ENCODE measurements at places on chromosomes 3 and 15.

DNA sequence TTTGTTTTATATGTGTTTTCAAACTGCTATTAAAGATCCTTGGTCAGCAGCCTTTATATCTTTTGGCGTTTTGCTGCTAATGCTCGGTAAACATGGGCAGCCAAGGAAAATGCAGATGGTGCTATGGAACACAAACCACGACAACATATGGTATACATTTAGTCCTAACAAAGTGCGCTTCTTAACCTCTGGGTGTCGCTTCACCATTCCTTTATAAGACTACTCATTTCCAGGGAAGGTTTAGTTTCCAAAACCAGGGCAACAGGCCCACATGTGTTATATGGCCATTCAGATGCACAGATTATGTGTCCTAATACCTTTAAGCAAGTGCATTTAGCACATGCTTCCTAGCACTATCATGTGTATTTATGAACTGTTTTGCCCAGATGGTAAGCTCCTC is 14.7 kb downstream of the SHOX2 start:
- DNase-seq = peak; percentile 23

DNA sequence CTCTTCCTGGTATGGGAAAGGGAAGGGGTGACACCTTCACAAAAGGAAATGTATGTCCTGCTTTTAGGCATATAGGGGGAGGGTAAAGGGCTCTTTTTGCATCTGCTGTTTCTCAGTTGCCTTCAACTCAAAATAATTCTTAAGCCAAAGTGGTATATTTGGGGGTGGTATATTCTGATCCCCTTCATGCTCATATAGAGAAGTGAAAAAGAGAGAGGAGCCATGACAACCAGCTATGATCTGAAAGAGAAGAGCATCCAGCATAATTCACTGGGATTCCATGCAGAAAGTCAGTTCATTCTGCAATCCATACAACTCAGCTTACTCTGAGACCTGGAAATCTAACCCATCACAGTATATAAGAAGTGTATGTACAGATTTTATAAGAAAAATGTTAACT is 22.3 kb downstream of the DENND6A start:
- DNase-seq = no peak

GRCh38 chr3:16313886-16314645 is 49.1 kb downstream of the OXNAD1 start:
- no peak for DNase-seq

DNA sequence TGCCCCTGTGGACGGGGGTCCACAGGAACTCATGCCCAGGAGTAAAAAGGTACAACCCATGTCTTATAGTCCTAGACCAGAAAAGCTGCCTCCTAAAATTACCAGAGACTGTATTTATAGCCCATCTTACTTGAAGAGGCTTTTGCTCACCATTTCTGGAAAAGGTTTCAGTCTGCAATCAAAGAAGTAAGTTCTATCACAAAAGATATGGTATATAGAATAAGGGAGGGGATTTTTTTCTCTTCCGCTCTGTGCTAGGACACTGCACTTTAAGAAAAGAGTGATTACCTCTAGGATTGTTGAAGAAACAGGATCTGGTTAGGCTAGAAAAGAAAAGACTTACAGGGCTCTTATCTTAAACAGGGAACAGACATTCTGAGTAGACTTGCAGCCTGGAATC is 2.6 kb downstream of the SSUH2 start:
- no peak for DNase-seq

GRCh38 chr3:55487381-55488241 is 505 bp upstream of the WNT5A start:
- peak; percentile 41 for DNase-seq

- DNase-seq = no peak
Observed at GRCh38 chr3:61666615-61667330, 105.4 kb downstream of the PTPRG start.

DNA sequence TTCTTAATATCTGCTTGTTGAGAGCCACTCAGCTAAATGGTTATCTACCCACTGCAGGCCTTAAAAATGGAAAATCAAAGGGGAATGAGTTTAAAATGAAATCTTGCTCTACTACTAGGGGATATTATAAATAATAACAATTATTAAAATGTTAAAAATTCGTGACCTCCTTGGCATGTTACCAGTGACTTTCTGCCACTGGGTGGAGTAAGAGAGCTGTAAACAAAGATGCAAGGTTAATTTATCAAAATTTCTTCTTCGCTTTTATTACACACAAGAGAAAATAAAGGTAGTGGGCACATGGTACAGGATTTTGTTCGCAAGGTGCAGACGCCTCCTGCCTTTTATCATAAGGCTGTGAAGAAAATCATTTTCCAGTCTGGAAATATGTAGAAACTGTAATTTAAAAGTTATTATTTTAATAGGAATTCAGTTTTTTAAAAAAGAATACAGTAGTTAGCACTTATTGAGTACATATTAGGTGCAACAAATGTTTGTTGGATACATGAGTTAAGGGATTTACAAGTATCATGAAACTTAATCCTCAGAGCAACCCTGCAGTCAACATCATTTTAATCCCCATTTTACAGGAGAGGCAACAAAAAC is 272.6 kb downstream of the SUCLG2 start:
- DNase-seq = peak; percentile 44

DNA sequence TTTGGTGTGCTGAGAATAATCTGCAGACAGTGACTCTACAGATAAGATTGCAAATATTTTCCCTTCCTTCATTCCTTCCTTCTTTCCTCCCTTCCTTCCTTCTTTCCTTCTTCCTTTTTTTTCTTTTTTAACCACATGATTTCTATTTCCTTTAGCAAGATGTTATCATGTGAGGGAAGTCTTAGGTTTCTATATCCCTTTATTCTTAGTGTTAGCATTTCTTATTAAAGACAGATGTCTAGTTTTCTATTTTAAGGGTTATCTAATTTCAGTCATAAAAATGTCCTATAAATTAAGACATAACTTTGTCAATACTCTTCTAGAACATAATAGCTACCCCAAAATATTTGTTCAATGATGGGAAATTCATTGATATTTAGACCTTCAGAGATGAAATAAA is 470.9 kb downstream of the LPP start:
- DNase-seq = no peak
